ENCODE measurements at places on chromosomes 16 and 17.

DNA sequence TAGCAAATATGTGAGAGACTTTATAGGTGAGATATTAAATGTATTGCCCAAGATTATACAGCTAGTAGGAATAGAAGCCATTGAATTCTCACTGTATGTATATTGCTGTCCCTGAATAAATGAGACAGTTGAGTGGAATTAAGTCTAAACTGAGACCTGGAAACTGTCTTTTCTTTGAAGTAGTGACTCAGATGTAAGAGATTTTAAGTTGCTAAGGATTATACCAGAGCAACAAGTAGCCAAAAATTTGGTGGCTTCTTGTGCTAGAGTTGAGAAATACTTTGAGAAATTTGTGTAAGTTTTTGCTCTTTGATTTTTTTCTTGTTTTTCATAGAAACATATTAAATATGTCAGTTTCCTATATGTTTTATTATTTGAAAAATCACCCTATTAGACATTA is 58.7 kb downstream of the TANC2 start:
- DNase-seq = no peak

DNA sequence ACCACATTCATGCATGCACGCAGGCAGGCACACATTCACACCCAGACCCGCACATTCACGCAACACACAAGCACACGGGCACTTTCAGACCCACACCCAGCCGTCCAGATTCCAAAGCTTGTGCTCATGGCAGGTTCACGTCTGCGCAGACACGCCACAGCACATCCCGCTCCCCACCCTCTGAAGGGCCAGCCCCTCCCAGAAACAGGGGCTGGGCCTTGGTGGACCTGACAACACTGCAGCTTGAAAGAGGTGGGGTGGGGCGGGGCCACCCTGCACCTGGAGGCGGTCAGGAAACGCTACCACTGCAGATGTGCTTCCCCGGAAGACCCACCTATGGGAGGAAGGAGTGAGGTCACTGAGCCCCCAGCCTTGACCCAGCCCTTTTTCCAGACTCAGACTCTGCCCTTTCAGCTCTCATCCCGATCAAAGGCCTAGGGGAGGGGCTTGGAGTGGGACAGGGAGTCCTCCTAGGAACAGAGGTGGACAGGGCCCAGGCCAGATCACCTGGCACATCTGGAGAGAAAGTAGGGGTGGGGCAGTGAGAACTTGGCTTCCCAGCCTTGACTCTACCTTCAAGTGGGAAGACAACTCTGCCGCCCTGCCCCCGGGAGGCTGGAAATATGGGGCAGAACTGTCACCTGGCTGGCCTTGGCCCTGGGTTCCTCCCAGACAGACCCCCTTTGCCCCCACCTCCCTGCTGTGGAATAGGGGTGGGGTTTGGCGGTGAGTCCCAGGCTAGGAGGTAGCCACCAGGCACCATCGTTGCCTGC is 11.0 kb downstream of the P3H4 start:
- no peak for DNase-seq

DNA sequence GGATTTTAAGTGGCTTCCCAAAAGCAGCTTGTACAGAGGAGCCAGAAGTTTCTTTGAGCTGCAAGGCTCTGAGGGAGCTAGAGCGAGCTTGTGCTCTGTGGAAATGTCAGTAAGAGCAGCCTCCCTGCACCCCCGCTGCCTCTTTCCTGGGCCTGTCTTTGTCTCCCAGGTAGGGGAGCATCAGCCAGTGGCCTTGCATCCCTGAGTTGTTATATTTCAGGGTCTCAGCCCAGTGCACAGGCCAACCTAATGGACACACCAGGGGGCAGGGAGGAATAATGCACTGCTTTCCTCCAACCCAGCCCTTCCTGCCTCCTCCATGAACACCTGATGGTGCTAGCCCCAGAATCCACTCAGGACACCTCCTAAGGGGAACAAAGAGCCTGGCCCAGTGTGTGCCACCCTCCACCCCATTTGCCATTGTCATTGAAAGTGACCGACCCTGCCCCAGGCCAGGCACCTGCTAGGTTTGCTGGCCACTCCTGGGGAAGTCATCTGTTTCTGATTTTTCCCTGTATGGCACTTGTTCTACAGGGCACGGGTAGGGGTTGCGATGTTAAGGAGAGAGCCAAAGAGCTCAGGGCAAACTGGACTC is 6.3 kb downstream of the TPPP3 start:
- no peak for DNase-seq

- no peak for DNase-seq
These were observed 17.7 kb downstream of the GRB2 start for GRCh38 chr17:75387771-75388170.

DNA sequence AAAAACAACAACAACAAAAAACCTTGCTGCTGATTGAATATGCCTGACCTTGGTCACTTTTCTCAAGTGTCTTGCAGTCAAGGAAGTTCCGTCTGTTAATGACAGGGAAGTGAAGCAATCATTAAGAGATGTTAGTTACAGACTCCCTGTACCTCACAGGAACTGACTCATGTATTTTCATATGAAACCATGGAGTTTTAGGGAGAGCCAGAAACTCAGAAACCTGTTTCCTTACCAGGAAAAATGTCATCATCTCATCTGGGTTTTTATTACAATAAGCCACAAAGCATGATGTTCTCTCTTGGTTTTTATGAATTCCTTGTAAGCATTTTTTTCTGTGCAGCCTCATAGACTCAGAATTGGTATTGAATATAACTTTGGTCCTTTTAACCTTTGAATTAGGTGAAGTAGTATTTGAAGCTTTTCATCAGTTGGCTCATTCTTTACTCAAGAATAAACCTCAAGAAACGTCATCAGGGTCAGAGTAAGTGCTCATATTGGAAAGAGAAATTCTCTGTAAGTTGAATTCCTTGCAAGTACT is 10.3 kb downstream of the LYRM1 start:
- DNase-seq = no peak

GRCh38 chr17:37025238-37025637 is 76.5 kb downstream of the AATF start:
- DNase-seq = no peak

- DNase-seq = no peak
These were observed 57.7 kb downstream of the CMC2 start for GRCh38 chr16:80948886-80949493.

DNA sequence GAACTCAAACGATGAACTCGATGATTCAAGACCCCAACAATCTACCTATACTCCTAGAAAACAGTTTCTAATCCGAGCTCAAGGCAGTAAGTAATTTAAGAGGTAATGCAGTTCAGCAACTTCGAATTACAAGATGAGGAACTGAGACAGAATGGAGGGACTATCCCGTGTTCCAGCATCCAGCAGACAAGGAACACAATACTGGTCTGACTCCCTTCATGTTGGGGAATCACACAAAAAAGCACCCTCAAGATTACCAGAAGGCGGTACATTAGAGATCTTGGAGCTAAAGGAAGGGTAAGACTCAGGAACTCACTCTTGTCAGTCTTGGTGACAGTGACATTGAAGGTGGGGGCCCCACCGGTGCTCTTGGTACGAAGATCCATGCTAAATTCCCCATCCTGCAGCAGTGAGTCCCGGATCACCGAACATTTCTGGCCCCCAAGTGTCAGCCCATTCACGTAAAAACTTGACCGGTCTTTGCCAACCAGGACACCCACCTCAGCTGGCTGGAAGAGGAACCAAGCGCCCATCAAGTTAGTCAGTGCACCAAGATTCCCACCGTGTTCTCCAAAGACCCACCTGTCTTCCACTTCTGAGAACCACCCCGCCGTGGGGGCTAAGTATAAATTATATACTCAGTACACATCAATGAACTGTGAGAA is 1.9 kb downstream of the PFN1 start:
- no peak for DNase-seq

DNA sequence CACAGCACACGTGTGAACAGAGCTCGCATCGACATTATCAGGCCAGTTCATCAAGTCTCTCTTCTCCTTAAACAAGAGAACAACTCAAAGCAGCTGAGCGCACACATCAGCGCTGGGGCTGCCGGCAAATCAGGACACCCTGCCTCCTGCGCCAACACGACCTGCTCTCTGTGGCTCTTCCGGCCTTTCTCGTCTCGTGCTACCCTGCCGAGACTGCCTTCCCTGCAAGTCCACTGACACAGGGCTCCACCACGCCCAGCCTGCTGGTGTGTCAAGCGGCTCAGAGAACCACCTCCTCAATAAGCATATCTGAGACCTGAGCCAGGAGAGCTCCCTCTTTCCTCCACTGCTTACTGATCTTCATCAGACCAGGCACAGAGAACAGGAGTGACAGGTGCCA is 96.9 kb downstream of the ZNF778 start:
- DNase-seq = no peak

DNA sequence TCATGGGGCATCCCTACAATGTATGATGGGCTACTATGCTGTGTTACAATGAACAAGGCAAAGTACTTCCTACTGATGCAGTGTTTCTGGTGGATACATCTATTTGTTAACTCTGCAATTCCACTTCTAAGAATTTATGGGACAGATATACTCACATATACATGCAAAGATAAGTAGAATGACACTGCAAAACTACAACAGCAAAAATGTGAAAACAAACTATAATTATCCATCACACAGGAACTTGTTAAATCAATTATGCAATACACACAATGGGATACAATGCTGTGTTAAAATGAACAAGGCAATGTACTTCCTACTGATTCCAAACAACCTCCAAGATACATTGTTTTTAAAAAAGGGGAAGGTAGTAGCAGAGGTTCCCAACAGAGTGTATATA is 3.2 kb downstream of the DDX52 start:
- no peak for DNase-seq

GRCh38 chr17:49996495-49997300 is 1.7 kb upstream of the DLX3 start:
- no peak for DNase-seq

DNA sequence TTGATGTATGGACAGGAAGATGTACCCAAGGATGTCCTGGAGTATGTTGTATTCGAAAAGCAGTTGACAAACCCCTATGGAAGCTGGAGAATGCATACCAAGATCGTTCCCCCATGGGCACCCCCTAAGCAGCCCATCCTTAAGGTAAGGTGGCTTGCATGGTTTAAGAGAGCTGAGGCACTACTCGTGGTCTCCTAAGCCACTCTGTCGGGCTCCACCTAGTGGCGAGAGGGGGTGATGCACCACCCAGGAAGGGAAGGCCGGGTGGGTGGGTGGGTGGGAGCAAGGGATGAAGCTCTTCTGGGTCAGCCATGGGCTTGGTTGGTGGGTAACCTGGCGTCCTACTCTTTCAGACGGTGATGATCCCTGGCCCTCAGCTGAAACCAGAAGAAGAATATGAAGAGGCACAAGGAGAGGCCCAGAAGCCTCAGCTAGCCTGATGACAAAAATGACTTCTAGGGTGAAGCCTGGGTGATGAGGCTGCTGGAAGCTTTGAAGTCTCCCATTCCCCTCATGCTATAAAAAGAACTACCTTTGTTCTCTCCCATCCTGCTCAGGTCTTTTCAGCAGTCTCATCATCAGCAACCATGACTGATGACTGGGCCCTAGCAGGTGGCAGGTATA is 21.5 kb downstream of the GPR179 start:
- DNase-seq = no peak

GRCh38 chr17:38541281-38541680 is 64.5 kb downstream of the SRCIN1 start:
- DNase-seq = no peak

DNA sequence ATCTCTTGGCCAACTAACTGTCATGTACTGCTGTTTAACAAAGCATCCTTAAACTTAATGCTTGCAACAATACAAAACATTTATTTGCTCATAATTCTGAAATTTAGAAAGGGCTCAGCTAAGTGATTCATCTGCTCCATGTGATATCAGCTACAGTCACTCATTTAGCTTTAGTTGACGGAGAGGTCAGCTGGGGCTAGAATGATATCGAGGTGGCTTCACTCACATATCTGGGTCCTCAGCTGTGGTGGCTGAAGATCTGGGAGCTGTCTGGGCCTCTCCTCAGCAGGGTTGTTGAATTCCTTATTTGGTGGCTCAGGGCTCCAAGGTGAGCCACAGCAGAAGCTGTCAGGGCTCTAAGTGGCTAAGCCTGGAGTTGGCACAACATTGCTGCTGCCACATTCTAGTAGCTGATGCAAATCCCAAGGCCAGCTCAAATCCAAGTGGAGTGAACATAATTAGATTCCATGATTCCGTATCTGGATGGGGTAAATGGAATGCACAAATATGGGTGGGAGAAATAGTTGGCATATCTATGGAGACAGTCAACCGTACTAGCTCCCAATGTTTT is 62.8 kb downstream of the HS3ST3A1 start:
- DNase-seq = no peak

DNA sequence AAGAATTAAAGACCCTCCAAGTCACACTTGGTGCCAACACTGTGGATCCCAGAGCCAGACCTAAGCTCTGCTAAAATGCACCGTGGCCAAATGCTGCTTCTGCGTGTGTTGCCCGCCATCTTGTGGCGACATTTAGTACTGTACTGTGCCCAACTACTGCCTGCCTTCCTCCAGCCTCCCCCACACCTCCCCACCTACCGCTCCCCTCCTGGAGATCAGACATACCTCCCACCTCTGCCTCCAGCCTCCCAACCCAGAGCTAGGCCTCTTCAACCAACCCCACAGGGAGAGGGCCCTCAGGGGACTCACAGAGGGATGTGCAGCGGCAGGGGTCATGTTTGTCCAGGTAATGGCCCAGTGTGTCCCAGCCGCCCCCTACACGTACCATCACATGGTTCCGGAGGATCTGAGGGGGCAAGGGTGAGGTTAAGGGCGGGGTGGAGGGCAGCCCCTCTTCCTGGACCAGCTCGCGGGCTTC is 5.5 kb downstream of the GAS2L2 start:
- peak; percentile 14 for DNase-seq

Measured in NCI-H446 treated with DMSO at 0.1 percent for 48 hours (cell line).